Effector CD4-positive, alpha-beta T cell (primary cell): ENCODE measurements at places on chromosomes 3 and 15.

GRCh38 chr15:80620931-80621330, 74.2 kb upstream of the ABHD17C start:
- DNase-seq, result no peak

DNA sequence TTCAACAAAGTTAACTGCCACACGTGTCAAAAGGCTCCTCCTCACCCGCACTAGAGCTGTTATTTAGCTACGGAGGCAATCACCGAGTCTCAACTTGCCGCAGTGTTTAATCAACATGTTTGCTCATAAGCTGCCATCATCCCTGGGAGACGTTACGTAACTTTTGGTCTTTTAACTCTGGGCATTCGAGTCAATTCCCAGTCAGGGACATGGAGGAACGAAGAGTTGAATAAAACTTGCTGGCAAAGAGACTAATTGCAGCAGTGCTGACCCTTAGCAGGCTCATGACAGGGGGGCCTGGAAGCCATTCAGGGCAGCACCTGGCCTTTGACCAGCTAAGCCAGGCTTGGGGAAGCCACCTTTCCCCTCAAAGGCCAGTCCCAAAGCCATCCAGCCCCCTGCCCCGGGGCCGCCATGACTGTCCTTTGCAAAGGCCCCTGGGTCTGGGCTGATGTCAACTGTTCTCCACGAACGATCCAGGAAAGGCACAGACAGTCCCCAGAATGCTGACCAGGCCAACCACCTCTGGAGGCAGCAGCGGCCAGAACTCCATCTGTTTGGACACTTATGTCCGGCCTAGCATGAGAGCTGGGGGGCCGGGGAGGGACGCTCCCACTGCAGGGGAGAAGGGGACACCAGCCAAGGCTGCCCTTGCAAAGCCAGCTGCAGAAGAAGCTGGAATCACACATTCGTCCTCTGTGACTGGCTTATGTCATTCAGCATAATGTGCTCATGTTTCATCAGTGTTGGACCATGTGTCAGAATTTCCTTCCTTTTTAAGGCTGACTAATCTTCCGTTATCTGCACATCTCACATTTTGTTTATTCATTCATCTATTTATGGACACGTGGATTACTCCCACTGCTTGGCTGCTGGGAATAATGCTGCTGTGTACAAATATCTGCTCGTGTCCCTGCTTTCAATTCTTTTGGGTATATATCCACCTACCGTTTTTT, 43.7 kb downstream of the PCSK6 start:
- no peak for DNase-seq

GRCh38 chr3:51798411-51798963, 19.4 kb upstream of the IQCF6 start:
- no peak for DNase-seq

GRCh38 chr3:32246079-32246675, 7.7 kb downstream of the CMTM8 start:
- no peak for DNase-seq

DNA sequence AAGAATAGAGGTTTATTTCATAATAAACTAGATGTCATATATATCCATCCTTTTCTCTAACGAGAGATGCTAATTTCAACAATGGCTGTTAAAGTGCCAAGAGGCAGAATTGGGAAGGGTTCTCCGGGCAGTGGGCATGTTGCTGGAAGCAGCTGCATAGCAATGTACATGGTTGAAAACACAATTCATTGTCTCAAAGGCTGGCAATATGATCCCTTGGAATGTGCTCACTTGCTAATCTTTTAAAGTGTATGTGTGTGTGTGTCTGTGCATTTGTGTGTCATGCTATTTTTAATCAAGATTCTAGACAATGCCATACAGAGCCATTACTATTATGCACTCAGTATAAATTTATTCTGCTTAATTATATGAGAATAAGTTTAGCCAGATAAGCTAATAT, 1020.3 kb downstream of the NAALADL2 start:
- no peak for DNase-seq

DNA sequence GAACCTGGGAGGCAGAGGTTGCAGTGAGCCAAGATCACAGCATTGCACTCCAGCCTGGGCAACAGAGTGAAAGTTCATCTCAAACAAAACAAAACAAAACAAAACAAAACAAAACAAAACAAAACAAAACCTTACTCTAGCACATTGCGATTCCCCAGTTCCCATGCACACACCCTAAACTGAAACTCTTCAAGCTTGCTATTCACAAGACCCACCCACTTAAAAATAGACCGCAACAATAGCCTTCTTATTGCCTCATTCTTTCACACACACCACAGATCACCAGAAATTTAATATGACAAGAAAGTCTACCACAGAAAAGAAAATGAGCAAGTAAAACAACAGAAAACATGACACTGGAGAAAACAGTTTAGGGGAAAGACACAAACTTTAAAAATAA, 598.4 kb downstream of the FHIT start:
- DNase-seq, result no peak

DNA sequence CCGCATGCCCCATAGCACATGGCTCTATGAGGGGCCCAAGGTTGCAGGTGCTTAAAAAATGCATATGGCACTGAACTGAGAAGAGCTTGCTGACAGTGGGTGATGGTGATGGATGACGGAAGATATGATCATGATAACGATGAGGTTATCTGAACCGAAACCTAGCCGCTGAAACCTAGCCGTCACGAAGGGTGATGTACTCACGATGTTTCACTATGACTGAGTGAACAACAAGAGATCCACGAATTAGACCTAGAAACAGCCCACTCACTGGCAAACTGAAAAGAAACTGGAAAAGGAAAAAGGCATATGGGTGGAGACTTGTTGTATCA, 57.6 kb upstream of the BCL6 start:
- peak; percentile 8 for DNase-seq

DNA sequence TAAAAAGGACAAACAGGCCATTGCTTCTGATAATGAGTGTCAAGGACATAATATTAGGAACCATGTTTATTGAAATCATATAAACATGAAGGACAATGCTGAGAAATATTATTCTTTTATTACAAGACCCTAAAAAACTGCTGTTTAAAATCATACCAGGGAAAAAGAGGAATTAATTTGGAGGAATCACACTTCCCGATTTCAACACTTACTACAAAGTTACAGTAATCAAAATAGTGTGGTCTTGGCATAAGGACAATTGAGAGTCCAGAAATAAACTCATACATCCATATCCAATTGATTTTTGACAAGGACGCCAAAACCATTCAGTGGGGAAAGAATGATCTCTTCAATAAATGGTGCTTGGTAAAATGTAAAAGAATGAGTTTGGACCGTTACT, 13.0 kb downstream of the CYP1A1 start:
- no peak for DNase-seq

DNA sequence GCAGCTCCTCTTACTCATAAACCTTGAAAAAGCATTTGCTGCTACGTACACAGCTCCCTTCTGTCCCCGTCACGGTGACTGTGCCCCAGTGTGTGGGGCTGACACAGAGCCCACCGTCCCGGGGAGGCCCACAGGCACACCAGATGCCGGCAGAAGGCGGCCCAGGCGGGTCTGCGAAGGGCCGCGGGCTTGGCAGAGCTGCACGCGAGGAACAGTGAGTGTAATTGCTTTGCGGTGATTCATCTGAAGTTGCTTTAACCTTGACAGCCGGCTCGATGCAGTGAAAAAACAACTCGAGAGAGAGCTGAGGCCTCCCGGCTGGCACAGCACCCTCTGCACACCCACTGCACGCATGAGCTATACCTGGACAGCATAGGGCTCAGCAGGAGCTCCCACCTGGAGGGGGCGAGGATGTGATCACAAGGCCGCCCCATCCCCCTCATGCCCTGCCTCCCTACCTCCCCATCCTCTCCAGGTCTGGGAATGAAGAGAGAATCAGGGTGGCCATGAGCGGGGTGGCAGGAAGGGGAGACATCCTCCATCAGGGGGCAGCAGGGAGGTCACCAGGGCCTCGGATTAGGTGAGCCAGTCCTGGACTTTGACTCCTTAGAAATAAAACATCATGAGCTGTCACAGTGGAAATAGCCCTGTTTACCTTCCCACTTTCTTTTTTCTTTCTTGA, 172.7 kb downstream of the MEGF11 start:
- DNase-seq, result no peak

- no peak for DNase-seq
Observed at GRCh38 chr15:90496791-90497190, 32.9 kb upstream of the CRTC3 start.

- DNase-seq, result no peak
Observed at GRCh38 chr15:69604072-69604411, 151.4 kb downstream of the RPLP1 start.

- no peak for DNase-seq
Observed at GRCh38 chr3:175077216-175077615, 218.1 kb downstream of the NAALADL2 start.

DNA sequence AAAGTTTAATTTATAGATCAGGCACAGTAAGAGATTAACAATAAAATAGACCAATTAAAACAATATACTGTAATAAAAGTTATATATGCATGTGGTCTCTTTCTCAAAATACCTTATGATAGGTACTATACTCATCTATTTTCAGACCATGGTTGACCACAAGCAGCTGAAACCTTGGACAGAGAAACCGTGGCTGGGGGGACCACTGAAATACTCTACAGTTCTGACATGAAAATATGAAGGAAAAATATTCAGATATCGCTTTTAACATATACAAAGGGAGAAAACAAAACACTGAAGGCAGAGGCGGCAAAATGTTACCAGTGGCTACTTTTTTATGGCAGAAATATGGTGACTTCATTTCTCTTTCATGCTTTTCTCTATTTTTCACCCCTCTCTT, 114.0 kb downstream of the PDZRN3 start:
- DNase-seq, result no peak

DNA sequence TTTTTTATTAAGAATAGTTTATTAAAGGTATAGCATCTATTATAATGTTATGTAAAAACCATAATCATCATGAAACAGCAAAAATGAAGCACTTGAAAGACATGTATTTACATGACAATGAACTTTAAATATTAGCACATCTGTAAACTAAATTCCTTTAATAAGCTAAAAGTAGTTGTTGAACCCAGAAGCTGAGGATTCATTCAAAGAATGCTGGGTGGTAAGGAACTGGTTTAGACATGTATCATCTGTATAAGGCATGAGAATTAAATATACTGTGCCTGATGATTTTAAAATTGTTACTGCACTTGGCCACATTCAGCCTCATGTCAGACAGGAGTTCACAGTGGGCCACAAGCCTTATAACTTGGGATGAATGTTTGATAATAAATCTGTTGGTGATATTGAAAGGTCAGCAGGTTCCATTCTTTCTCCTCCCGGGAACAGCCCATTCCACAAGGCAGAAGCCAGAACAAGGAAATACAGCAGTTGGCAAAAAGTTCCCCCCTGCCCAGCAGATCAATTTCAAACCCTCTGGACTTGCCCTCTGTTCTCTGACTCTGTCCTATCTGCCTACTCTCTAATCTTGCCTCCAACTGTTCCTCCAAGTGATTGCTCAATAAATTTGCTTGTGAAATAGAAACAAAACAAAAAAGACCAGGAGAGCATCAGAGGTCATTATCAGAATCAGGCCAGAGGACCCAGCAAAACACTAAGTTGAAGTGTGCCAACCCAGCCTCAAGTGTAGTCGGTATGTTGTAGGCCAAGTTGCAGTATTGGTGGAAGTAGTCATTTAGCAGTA, 49.8 kb upstream of the TEX264 start:
- no peak for DNase-seq

- DNase-seq, result no peak
Observed at GRCh38 chr3:195040094-195040493, 230.9 kb downstream of the XXYLT1 start.

GRCh38 chr3:24956613-24957012, 462.0 kb upstream of the THRB start:
- no peak for DNase-seq

DNA sequence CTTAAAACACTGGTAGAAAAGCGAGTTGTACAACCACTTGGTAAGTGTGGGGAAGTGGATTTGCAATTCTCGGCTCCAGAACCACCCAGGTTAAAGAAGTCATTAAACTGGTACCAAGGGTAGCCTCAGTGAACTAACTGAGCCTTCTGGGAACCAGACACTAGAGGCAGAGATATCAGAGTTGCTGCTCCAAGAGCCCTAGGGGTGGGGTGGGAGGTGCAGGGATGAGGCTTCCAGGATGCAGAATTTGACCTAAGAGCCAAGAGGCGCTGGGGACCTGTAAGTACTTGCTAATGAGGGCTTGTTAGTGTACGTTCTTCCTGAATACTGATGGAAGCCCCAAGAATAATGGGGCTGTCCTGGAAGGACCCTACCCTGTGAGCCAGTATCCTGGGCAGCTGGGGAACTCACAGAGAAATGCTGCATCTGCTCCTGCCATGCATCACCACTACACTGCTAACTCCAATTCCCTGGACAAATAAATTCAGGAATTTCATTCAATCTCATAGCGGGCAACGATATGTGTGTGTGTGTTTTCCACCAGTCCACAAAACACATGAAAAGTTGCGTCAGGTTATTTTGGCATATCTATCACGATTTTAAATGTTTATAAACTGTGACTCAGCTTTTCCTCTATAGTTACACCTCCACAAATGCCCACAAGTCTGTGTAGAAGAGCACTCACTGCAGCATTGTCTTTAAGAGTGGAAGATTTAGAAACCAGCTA, 23.8 kb downstream of the STIMATE start:
- DNase-seq, result no peak

DNA sequence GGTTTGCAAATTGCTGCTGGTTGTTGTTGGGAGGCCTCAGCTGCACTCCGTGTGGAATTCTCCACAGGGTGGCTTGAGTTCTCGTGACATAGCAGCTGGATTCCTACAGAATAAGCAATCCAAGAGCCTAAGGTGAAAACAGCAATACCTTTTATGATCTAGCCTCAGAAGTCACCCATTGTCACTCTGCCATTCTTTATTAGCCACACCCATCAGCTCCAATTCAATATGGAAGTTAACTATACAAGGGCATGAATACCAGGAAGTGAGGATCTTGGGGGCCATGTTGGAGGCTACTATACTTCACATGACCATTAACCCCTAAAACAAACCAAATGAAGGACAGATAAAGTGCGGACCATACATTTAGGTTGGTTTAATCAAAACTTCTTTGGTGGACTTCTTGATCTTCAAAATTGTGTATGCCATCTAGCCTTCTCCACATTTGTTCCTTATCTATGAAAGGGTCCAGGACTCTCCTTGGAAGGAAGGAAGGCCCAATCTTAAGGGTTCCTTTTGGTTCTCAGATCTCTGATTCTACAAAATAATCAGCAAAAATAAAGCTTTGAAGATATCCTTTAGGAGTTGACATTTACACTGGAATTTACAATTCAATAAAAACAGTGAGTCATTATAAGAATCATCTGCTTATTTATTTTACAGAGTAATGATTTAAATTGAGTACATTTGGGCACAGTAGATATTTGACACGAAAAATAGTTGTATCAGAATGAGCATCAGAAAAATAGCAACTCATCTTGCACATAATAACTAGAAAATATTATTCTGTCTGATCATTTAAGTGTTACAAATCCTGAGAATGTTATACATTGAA, 21.5 kb downstream of the CIAO2A start:
- DNase-seq, result no peak

GRCh38 chr15:69082021-69082502, 67.6 kb downstream of the NOX5 start:
- no peak for DNase-seq
